Erythroblast (primary cell): ENCODE measurements at places on chromosomes 3 and 15.

DNA sequence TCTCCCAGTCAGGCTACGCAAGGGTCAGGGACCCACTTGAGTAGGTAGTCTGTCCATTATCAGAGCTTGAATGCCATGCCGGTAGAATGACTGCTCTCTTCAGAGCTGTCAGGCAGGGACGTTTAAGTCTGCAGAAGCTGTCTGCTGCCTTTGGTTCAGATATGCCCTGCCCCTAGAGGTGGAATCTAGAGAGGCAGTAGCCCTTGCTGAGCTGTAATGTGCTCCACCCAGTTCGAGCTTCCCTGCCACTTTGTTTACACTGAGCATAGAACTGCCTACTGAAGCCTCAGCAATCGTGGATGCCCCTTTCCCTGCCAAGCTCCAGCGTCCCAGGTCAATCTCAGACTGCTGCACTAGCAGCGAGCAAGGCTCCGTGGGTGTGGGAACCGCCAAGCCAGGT is 57.5 kb upstream of the SETMAR start:
- peak; percentile 19 for DNase-seq

GRCh38 chr3:13404626-13405452 is 15.3 kb downstream of the NUP210 start:
- peak; percentile 87 for DNase-seq

GRCh38 chr15:63487076-63487757 is 17.2 kb upstream of the USP3 start:
- peak; percentile 91 for DNase-seq

DNA sequence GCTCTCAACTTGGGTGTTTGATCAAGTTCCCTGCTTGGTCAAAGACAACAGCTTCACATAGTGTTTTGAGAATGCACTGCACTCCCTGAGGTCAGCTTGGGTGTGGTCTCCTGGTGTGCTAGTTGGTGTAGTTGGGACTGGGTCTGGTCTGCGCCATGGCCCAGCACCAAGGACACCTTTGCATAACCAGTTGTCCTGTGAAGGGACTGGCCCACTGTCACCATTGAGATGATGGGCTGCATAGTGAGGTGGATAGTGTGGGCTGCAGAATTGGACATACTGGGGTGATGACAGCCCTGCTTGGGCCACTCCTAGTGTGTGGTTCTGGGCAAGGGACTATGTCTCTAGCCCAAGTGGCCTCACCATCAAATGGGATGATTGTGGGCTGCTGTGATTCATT is 9.5 kb downstream of the RPSA start:
- no peak for DNase-seq

DNA sequence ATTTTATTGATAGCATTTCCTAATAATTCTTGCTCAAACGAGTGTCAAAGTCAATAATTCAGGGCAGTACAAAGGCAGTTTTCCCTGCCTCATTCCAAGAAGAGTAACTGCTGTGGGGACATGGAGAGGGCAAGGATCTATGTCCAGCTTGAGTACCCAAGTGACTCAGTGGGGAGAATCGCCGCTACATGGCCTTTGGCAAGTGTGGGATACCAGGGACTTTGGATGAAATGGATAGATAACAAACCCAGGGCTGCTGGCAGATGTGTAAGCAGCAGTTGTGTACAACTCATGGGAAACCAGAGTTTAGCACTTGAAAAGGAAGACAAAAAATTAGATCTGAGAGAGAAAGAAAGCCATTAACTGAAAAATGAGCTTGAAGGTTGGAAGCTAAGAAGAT is 122.2 kb upstream of the TRIM42 start:
- no peak for DNase-seq
